Activated naive CD8-positive, alpha-beta T cell treated with anti-CD3 and anti-CD28 coated beads, Interleukin-2, amount 50 U/mL, for 24 hours (primary cell): ENCODE measurements at places on chromosomes 1 and 21.

DNA sequence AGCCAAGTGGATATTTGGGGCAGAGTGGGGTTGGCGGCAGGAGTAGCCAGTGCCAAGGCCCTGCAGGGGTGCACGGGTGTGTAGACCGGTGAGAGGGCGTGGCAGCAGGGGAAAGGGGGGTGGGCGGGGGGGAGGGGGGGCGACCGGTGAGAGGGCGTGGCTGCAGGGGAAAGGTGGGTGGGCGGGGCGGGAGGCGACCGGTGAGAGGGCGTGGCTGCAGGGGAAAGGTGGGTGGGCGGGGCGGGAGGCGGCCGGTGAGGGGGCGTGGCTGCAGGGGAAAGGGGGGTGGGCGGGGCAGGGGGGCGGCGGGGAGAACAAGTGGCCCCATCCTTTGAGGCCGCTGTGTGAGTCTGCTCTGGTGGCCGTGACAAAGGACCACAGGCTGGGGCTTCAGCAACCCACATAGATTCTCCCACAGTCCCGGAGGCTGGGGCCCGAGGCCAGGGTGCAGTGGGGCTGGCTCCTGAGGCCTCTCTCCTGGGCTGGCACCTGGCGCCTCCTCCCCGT lies 25.8 kb downstream of the RRP1 start:
- no peak for DNase-seq
- peaks cover 2% of the 10 kb centered on the region for H3K36me3 ChIP-seq
- no peak overlapping the region for H3K4me3 ChIP-seq
- no peaks in the 10 kb centered on the region for H3K27me3 ChIP-seq
- H3K27ac ChIP-seq = no peak overlapping the region

GRCh38 chr1:54310439-54311328 lies 95.5 kb downstream of the SSBP3 start:
- H3K36me3 ChIP-seq = no peaks in the 10 kb centered on the region
- H3K4me3 ChIP-seq = no peak overlapping the region
- H3K4me1 ChIP-seq = peaks cover 54% of the 10 kb centered on the region
- H3K27me3 ChIP-seq = no peaks in the 10 kb centered on the region
- DNase-seq = peak; percentile 37

- peaks cover 2% of the 10 kb centered on the region for H3K36me3 ChIP-seq
- peaks cover 10% of the 10 kb centered on the region for H3K27me3 ChIP-seq
- no peak overlapping the region for H3K27ac ChIP-seq
- no peak overlapping the region for H3K4me3 ChIP-seq
- no peak for DNase-seq
- no peaks in the 10 kb centered on the region for H3K4me1 ChIP-seq
These were observed 27.1 kb downstream of the CFAP57 start for GRCh38 chr1:43199093-43199726.

- H3K27me3 ChIP-seq = peaks cover 69% of the 10 kb centered on the region
- H3K4me1 ChIP-seq = peaks cover 11% of the 10 kb centered on the region
- H3K4me3 ChIP-seq = peak within 1 kb of the TSS; percentile 65
- no peak within 1 kb of the TSS for H3K27ac ChIP-seq
- no peaks in the 10 kb centered on the region for H3K36me3 ChIP-seq
These were observed at the start of gene CASZ1 for GRCh38 chr1:10796029-10796944. Gene CASZ1, minus strand, starts transcription at chr1:10796646. Its CDS starts 102,757 bp downstream, at chr1:10693889.

GRCh38 chr1:61202854-61203598 lies 120.7 kb downstream of the NFIA start:
- H3K36me3 ChIP-seq = no peaks in the 10 kb centered on the region
- no peak overlapping the region for H3K4me3 ChIP-seq
- DNase-seq = no peak
- H3K27ac ChIP-seq = no peak overlapping the region
